Epithelial cell of proximal tubule (primary cell): ENCODE measurements at places on chromosomes 1 and 21.

GRCh38 chr21:45302082-45303061, 14.7 kb upstream of the POFUT2 start:
- no peak for DNase-seq

DNA sequence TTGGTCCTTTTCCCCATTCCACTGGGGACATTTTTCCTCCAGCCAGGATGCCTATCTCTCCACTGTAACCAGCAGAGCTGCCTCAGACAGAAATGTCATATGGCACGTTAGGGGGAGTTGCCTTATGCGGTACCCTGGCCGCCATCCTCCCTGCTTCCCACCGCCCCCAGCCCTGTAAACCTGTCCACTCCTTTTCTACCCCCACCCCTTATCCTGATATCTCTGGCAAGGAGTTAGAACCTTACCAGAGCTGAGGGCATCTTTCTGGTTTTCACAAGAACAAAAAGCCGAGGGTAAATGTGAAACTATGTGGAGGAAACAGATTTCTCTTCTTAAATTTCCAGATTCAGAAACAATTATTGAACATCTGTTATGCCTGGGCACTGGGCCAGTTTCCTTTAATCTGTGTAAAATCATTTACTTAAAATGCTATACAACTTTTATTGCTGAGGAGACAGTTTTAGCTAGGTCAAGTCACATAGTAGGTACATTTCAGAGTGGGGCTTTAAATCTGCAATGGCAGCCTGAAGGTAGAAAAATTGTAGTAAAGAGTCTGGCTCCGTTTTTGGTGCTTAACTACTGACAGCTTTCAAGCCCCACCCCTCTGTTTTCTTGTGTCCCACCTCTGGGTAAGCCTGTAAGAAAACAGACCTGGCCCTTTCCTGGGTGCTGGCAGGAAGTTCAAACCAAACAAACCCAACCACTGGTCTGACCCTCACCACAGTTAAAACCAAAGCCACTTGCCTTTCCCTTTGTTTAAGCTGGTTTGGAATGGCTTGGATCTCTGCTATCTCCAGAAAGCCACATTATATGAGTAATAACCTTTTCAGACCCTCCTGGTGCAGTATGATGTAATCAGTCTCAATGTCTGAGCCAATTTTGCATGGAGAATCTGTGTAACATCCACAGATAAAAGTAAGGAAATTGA, 319.0 kb downstream of the HHAT start:
- no peak for DNase-seq

DNA sequence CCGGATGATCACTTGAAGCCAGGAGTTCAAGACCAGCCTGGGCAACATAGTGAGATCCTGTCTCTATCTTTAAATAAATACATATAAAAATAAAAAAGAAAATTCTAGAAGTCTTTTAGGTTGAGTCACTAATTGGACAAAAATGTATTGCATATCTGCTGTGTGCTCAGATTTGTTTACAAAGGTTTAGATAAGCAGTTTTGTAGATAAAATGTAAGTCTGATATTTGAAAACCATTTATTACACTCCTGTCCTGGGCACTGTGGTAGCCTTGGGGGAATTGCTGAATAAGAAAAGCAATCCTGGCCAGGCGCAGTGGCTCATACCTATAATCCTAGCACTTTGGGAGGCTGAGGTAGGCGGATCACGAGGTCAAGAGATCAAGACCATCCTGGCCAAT, 11.6 kb downstream of the GMEB1 start:
- no peak for DNase-seq

GRCh38 chr1:179529482-179530195, 46.1 kb downstream of the NPHS2 start:
- no peak for DNase-seq
